Occipital lobe (tissue), 3 donors: ENCODE measurements at places on chromosomes 16 and 17. TPM values are rescaled to one million over a fixed set of nuclear protein-coding genes. Genes with fewer than 3 reads are reported as not detected.

The TLCD1 gene
- not detected for total RNA-seq

DNA sequence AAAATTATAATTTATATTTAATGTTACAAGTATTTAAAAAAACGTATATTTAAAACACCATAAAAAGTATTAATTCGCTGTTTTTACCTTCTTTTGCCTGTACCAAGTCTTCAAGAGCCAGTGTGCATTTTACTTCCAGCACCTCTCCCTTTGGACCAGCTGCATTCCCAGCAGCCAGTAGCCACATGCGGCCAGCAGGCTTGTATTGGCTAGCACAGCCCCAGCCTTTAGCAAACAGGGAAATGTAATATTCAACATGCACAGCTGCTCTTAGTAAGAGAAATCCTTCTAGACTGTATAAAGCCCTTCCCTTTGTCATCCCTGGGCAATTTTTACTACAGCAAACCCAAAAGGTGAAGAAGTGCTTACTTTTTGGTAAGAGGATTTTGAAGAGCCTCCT is 6.6 kb downstream of the DHODH start:
- DNase-seq, result no peak

DNA sequence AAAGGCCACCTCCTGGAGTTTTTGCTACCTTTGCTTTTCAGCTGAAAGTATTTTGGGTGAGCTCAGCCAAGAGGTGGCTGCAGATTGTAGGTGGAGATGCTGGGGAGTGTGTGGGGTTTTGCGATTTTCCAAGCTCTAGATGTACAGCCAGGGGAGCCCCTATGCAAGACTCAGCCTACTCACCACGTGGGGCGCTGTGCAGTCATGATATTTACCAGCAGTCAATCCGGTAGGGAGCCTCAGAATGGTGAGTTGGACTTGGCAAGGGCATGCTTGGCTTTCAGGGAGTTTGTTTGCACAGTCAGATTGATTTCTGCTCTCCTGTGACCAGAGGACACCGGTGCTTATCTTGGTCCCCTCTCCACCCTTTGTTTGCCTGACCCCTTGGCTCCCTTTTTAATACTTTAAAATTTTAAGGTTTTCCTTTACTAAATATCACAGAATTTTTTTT is 175.3 kb downstream of the UTP18 start:
- DNase-seq, result peak; percentile 14

The DNASE1L2 gene
- total RNA-seq, result 1.7 TPM

GRCh38 chr17:28613931-28614381 is at the start of gene RSKR:
TSS of gene RSKR (minus strand) at chr17:28614185. CDS start at chr17:28614161, 24 bp downstream.
- DNase-seq, result peak; percentile 70

The CSH2 gene
- total RNA-seq, result not detected

DNA sequence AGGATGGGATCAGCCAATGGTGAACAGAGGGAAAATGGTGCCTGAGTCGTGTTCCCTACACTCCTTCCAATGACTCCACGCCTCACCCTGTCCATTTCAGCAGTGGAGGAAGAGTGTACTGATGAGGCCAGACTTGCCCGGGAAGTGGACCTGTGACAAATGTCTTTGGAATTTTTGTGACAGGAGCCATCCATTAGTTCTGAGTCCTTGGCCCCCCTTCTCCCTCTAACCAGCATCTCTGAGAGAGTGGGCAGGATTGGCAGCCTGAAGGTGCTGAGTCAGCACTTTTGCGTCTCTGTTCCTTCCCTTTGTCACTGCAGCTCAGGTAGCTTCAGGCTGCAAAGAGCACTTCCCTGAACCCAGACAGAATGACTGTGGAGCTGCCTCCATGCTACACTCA is 30.8 kb downstream of the BEAN1 start:
- no peak for DNase-seq

DNA sequence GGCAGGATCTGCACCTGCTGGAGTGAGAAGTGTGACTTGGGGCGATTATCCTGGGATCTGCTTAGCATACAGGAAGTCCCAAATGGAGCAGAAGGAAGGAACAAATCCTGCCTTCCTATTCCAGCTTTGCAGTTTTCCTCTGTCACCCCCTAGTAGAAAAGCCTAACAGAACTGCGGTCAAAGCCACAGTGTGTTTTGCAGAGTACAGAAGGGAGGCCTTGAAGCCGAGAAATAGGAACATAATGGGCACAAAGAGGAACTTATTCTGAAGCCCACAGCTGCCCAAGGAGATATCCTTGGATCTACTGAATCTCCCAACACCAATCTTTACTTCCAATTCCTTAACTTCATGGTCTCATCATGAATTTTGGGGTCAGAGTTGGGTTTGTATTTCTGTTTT is 8.5 kb downstream of the KRTAP1-5 start:
- no peak for DNase-seq

GRCh38 chr16:57299009-57299718 is 14.7 kb upstream of the PLLP start:
- no peak for DNase-seq

DNA sequence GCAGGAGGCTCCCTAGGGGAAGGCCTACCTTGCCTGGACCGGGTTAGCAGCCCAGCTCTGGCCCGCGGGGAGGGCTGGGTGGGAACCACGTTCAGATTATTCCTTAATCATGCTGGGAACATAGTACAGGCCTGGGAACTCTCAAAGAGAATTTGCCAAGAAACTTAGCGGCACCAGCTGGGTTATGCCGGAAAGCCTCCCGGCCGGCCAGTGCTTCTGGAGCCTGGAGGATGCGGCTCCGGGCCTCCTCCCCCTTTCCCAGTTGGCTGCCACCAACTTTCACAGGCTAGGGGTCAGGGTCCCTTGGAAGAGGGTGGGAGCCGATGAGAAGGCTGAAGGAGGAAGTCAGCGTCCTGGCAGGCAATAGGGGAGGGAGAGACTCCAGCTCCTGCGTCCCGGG is 10.8 kb downstream of the NGFR start:
- DNase-seq, result no peak

DNA sequence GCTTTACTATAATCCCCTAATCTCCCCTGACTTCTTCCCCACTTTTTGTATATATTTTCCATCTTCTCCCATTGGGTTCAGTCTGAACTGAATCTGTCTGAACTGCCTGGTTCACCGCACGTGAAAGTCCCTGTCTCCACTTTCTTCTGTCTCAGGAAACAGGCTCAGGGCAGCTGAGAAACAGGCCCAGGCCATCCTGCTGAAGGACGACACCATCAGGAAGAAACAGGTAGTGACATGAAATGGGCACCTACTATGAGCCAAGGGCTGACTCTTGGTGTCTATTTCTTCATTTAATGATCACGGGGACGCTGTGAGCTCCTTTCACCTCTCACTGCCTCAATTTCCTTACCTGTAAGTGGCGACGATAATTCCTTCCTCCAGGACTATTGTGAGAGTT is 90.5 kb upstream of the HSBP1 start:
- DNase-seq, result no peak

The EPN3 gene
- 0.31 TPM for total RNA-seq

The TANC2 gene
- 151 TPM for total RNA-seq

The MEOX1 gene
- not detected for total RNA-seq

GRCh38 chr17:78891406-78892061 is 11.5 kb downstream of the CEP295NL start:
- no peak for DNase-seq

DNA sequence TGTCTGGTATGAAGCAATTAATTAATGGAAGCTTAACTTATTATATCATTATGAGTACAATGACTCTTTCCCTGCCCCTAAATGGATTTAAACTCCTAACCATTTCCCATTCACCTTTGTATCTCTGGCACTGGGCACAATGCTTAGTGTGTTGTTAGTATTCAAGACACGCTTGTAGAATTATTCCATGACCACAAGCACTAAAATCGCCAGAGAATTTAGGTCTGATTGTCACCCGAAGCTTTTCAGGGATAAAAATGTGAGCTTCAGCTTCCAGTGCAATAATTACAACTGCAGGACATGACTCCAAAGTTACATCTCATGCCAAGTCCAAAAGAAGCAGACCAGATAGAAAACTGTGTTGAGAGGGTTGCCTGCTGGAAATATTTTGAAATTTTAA is 101.6 kb downstream of the CDH8 start:
- DNase-seq, result no peak

- DNase-seq, result no peak
Observed at GRCh38 chr16:88888461-88889387, 22.3 kb upstream of the PABPN1L start.

DNA sequence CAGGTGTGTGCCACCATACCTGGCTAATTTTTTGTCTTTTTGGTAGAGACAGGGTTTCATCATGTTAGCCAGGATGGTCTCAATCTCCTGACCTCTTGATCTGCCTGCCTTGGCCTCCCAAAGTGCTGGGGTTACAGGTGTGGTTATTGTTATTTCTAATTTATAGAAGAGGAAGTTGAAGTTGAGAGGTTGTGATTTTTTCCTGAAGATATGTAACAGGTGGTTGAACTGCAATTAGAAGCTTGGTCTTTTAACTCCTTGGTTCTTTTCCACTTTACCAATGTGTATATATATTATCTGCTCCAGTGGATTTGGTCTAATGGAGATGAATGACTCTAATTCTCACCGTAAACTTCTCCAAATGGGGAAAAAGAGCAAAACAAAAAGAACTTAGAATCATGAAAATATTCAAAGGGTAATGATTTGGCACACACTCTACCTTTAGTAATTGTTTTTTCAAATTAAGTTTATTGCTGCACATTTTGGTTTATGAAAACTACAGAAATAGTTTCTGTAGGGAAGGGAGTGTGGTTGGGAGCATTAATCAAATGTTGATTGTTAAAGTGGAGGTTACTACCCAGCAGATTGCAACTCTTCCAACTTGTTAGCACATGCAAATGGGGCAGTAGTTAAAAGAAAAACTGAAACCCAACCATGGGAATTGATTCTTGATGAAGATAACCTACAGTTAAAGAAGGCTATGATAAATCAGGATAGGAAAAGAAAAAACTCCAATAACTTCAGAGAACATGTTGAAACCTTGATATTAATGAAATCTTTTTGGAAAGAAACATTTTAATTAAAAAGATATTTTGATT is 1.8 kb upstream of the KRT10 start:
- no peak for DNase-seq
